ENCODE measurements at places on chromosomes 11 and 22. TPM values are rescaled to one million over a fixed set of nuclear protein-coding genes. Genes with fewer than 3 reads are reported as not detected.
A peak's percentile ranks its signal among the peaks of the same experiment; 100 is the strongest.

DNA sequence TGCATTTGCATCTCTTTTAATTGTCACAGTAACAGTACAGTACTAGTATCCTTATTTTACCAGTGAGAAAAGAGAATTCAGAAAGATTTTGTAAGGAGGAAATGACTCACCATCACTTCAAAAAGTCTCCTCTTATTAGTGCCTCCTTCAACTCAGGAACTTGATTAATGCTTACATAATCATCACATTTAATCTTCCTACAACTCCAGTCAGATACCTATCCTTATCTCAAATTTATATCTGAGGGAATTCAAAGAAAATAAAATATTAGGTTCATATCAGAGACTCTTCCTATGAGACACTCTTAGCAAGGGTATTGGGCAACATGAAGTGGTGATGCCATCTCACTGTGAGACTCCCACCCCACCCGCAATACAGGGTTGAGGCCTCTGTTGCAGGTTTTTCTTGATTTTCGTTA is 26.1 kb upstream of the CTSC start:
- DNase-seq: no peak

- no peak for DNase-seq
Measured at GRCh38 chr11:84224042-84224441, 937.9 kb upstream of the CCDC90B start.

FOLR1 gene
- 41.2 TPM for total RNA-seq

THRSP gene
- total RNA-seq: not detected

- DNase-seq: peak; percentile 91
Measured at GRCh38 chr11:63919267-63920125, 2.5 kb upstream of the RCOR2 start.

COX8A gene
- 320 TPM for total RNA-seq
